RKO (cell line): ENCODE measurements at places on chromosomes 6 and 20.

GRCh38 chr6:9527679-9528286 lies 887.1 kb downstream of the TFAP2A start:
- DNase-seq: no peak

- no peak for DNase-seq
These were observed 418.7 kb downstream of the CBLN4 start for GRCh38 chr20:55586610-55587009.

DNA sequence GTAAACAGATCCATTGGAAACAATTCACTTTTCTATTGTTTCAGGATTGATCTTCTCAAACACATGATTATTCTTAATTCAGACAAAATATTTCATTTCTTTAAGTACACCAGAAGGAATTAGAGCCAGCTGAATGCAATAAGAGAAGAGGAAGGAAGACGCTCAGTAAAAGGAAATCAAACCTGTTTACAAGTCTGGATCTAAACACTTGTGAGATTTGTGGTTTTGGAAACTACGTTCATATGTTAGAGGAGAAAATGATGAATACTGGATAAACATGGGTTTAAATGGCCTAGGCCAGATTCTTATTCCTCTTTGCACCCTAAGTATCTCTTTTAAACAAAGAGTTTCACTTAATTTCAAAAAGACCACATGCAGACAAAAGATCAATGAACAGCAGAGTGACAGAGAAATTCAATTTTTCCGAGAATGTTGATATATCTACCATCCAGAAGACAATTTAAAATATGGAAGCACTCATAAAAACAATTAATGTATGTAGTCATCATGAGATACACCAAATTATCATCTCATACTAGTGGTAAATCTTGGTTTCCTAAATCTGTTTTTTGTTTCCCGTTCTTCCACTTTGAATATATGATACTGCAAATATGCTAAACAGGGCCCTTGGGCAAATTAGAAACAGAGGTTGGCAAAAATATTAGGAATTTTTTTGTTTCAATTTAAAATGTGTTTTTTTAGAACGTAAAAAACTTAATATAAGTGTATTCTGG lies 703.5 kb upstream of the CITED2 start:
- DNase-seq: no peak

- no peak for DNase-seq
These were observed 28.8 kb upstream of the TULP4 start for GRCh38 chr6:158283304-158283980.

DNA sequence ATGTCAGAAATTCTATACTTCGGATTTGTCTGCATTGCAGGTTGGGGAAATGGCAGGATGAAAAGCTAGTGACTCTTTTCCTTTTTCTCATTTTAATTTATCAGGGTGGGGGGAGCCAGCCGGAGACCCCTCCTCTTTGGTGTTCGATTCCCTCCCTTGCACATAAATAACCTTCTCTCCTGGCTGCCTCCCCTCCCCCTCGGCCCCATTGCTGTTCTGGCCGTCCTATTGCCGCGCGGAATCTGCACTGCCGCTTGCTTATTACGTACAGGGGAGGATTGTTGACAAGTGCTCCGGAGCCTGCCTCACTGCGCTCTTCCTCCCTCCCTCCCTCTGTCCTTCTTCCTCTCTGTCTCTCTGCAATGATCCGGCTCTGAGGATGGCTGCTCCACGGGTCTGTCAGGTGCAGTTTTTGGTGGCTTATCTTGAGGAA lies 154.7 kb downstream of the JARID2 start:
- no peak for DNase-seq

GRCh38 chr20:36744764-36745191 lies 1.1 kb downstream of the NDRG3 start:
- DNase-seq: peak; percentile 48

DNA sequence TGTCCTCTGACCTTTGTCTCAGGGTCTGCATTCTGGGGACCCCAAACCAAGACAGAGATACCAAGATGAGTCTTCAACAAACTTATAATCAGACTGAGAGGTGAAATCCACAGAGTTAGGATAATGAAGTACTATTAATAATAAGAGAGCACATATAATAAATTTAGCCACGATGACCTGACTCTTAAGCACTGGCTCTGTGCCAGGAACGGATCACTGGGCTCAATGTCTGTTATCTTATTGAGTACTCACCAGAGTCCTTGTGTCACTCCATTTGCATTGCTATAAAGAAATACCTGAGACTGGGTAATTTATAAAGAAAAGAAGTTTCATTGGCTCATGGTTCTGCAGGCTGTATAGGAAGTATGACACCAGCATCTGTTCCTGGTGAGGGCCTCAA lies 18.9 kb upstream of the ITPR3 start:
- DNase-seq: no peak

GRCh38 chr6:34094474-34095135 lies 51.3 kb downstream of the GRM4 start:
- no peak for DNase-seq

DNA sequence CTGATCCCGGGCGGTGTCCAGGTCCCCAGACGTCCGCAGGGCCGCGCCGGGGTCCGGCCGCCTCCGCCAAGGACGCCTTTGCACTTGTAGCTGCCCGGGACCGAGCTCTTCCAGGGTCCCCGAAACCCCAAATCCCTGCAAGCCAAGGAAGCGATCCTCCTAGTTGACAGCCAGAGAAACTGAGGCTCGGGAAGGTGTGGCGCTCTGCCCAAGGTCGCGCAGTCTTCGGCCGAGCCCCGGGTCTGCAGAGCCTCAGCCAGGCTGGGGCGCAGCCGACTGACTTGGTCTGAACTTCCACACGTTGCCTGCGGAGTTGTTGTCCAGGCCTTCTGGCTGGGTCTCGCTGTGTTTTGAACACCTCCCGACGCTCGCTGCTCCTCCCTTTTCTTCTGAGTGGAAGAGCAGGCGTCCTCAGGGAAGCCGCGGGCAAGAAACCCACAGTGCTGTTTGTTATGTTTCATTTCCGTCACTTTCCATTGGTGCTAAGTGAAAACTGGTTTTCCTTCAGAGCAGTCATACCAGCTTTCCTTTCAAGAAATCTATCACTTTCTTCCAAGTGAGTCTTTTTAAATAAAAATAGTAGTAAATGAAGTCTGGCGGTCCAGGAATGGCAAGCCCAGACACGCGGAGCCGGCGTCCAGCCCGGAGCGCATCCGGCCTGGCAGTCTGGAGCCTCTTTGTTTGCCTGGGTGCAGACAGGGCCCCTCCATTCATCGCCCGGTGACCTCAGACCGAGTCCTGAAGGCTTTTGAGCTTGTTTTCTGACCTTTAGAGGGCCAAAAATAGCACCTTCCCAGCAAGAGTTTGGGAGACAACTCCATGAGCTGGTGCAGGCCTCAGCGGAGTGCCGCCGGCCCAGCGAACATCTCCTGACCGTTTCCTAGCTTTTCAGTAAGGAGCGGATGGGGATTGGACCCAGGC lies 698 bp downstream of the FAM210B start:
- peak; percentile 78 for DNase-seq

GRCh38 chr20:20699144-20699543 lies 13.3 kb downstream of the RALGAPA2 start:
- no peak for DNase-seq

DNA sequence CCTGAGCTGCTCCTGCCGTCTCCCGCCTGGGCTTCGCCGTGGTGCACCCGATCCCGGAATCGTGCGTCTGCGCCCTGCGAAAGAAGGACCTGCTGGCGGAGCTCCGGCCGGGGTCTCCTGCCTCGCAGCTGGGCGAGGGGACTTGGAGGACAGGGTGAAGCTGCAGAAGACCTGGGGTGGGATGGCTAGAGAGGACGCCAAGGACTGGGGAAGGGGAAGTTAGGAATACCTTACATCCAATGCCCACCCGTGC lies 150.2 kb downstream of the PRL start:
- no peak for DNase-seq

DNA sequence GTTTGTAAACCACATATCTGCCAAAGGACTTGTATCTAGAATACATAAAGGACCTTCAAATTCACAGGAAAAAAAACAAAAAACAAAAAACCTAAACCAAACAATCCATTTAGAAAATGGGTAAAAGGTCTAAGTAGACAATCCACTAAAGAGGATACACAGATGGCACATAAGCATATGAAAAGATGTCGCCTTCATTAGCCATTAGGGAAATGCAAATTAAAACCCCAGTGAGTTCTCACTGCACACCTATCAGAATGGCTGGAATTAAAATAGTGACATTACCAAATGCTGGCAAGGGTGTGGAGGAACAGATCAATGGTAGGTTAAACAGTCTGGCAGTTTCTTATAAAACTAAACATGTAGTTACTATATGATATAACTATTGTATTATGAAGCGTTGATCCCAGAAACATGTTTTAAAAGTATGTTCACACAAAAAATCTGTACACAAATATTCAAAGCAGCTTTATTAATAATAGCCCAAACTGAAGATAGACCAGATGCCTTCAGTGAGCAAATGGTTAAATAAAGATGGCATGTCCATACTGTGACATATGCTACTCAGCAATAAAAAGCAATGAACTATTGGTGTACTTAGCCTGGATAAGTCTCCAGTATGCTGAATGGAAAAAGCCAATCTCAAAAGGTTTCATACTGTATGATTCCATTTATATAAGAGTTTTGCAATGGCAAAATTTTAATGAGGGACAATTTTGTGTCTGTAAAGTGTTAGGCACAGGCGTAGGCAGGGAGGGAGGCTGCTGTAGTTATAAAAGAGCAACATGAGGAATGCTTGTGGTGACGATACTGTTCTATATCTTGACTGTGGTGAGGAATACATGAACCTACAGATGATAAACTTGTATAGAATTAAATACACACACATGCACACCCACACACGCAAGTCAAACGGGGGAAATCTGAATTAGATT lies 43.9 kb downstream of the PLCB1 start:
- no peak for DNase-seq

DNA sequence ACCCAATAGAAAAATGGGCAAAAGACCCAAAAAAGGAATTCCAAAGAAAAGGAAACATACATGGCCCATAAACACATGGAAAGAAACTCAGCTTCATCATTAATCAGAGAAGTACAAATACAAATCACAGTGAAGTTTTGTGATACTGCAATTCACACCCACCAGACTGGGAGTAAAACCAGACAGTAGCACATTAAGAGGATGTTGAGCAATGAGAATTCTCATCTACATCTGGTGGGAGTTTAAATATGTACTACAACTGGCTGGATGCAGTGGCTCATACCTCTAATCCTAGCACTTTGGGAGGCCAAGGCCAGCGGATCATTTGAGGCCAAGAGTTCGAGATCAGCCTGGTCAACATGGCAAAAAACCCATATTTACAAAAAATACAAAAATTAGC lies 125.7 kb upstream of the PHACTR1 start:
- DNase-seq: no peak

DNA sequence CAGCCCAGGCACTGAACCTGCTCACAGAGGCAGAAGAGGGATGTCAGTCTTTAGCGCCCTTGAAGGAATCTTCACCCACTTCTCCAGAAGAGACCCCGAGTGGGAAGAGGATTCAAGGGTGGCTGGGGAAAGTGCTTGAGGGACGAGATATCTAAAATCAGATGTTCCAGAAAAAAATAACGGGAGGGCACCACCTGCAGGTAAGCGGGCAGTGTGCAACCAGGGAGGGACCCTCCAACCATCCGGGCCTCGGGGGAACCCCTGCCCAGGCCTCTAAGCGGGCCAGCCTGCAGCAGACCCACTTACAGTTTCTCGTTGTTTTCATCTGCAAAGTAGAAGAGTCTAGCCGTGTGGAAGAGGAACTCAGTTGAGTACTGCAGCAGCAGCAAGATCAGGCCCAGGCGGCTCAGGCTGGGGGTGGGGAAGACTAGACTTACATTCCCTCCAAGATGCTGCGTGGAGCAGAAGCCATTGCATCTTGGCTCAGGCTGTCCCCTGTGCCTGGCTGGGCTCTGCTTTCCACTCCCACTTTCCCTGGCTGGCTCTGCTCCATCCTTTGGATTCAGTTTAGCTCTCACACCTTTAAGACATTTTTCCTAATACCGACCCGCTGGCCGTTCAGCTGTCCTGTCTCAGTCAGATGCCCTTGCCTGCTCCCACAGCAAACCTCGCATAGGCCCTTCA lies 71.0 kb downstream of the TRAM2 start:
- no peak for DNase-seq

GRCh38 chr20:4613718-4614620 lies 107.7 kb upstream of the PRND start:
- DNase-seq: peak; percentile 65

GRCh38 chr6:7207720-7208119 lies 100.0 kb downstream of the RREB1 start:
- no peak for DNase-seq

GRCh38 chr6:36813526-36813925 lies 25.7 kb downstream of the CPNE5 start:
- DNase-seq: no peak
